ENCODE measurements at places on chromosomes 11 and 22.

- DNase-seq: no peak
These were observed 47.2 kb downstream of the DBX1 start for GRCh38 chr11:20113149-20113438.

GRCh38 chr11:44149651-44150050 lies 54.2 kb downstream of the EXT2 start:
- DNase-seq: no peak

DNA sequence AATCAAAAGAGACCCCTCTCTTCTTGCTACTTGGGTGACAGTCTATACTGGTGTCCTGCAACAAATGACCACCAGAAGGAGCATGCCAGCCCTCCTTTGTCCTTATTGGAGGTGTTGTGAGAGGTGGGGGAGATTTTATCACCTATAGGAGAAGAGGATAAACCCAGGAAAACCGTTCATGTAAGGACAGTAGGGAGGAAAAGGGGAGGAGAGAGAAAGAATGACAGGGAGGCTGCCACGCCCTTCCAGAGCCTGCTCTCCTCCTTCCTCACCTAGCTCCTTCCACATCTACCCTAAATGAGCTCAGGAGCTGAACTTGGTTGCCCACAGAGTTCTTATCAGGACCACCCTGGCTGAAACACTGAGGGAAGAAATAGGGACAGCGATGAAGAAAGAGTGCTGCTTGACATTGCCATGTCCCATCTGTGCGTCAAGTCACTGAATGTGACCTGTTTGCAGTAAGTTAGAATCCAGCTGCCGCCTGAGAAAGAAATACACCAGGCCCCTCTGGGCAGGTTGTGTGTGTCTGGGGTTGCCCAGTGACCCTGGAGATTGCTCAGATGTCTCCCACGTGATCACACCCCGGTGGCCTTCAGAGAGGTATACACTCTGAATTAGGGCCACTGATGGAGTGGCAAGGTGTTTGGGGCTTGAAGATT lies 40.4 kb upstream of the ETS1 start:
- no peak for DNase-seq

DNA sequence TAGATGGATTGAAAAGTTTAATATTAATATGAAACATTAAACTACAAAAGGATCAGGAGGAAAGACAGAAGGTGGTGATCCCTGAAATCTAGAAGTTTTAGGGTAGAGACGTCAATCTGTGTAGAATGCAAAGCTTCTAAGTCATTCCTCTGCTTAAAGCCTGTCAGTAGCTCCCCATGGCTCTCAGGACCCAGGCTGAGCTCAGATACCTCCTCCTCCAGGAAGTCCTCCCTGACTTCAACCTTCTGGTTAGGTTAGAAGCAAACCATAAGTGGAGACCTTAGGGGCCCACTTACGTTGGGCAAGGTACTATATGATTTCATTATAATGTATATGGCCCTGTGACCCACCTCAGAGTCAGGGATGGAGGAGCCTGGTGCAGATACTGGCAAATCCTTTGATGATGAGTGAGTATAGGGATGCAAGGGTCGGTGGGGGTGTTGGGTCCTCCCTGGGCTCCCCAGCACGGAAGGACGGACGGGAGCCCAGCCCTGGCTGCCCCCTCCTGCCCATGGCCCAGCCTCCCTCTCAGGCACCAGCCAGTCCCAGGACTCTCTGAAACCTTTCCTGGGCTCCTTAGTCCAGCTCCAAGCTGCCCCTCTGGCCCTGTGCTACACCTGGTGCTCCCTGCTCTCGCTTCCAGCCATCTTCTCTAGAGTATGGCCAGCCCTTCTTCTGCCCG lies 3.2 kb upstream of the PPP6R3 start:
- DNase-seq: no peak

- DNase-seq: no peak
These were observed 4.2 kb downstream of the MUC5B start for GRCh38 chr11:1226986-1227550.
